ENCODE measurements at places on chromosomes 2 and 18. TPM values are rescaled to one million over a fixed set of nuclear protein-coding genes. Genes with fewer than 3 reads are reported as not detected.

ALPP gene
- not detected for total RNA-seq

DNA sequence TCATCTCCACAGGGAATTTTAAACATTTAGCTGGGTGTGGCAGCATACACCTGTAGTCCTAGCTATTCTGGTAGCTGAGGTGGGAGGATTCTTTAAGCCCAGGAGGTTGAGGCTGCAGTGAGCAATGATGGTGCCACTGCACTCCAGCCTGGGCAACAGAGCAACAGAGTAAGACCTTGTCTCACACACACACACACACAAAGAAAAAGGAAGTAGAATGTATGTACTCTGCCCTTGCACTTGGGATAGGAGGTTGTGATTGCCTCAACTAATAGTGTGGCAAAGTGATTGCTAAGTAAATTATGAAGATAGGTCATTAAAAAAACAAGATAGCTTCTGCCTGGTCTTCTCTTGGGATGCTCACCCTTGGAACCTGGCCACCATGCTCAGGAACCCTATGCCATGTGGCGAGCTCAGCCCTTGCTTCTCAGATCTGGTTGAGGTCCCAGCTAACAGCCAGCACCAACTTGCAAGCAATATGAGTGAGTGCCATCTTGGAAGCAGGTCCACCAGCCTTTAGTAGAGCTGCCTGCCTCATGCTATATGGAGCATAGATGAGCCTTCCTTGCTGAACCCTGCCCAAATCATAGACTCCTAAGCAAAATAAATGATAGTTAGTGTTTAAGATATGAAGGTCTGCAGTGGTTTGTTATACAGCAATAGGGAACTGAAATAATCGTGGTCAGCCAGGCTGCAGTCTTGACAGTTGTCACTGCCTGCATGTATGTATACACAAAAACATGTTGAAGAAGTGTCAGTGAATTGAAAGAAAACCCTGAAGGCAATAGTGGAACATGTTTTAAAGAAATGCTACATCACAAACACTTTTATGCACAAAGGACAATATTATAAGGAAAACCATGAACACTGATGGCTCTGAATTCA lies 30.1 kb upstream of the PNO1 start:
- no peak overlapping the region for H3K27ac ChIP-seq
- H3K27me3 ChIP-seq: no peaks in the 10 kb centered on the region
- no peak for DNase-seq

CXCR4 gene
- 5.1 TPM for total RNA-seq

CYS1 gene
- not detected for total RNA-seq

GRCh38 chr2:222955008-222955407 lies 94.2 kb downstream of the ACSL3 start:
- H3K27ac ChIP-seq: no peak overlapping the region
- no peaks in the 10 kb centered on the region for H3K27me3 ChIP-seq
- no peaks in the 10 kb centered on the region for H3K36me3 ChIP-seq

DNA sequence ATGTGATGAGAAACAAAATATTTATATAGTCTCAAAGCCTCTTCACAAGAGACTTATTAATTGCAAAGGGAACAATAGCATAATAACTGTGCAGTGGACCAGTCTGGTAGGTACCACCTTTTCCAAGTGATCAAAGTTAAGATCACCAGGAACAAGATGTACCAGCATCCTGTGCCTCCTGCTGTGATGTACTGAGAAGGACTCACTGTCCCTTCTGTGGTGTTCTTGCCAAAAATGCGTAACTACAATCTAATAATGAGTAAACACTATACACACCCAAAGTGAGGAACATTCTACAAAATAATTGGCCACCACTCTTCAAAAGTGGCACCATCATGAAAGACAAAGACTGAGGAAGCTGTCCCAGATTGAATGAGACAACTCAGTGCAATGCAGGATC lies 14.5 kb downstream of the GNLY start:
- no peak overlapping the region for H3K4me3 ChIP-seq
- peaks cover 83% of the 10 kb centered on the region for H3K4me1 ChIP-seq
- DNase-seq: no peak
- no peaks in the 10 kb centered on the region for H3K36me3 ChIP-seq
- H3K27me3 ChIP-seq: no peaks in the 10 kb centered on the region
- peak overlapping the region; percentile 89 for H3K27ac ChIP-seq

SLC5A7 gene
- total RNA-seq: not detected

Measured in suprapubic skin (tissue), 4 donors.